ENCODE measurements at places on chromosomes 3 and 15.

- DNase-seq: no peak
Measured at GRCh38 chr3:27201492-27201891, 167.7 kb downstream of the NEK10 start.

DNA sequence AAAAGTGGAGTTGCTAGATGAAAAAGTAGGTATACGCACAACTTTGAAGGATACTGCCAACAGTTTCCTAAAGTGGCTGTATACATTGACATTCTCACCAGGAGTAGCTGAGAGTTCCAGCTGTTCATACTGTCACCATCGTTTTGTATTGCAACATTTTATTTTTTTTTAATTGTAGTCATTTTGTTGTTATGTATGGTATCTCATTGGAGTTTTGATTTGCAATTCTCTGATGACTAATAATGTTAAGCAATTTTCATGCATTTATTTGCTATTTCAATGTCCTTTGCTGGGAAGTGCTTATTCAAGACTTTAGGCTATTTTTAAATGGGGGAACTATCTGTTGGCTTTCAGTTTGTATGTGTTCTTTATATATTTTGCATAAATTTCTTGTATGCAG lies 185.1 kb upstream of the TGFBR2 start:
- no peak for DNase-seq

DNA sequence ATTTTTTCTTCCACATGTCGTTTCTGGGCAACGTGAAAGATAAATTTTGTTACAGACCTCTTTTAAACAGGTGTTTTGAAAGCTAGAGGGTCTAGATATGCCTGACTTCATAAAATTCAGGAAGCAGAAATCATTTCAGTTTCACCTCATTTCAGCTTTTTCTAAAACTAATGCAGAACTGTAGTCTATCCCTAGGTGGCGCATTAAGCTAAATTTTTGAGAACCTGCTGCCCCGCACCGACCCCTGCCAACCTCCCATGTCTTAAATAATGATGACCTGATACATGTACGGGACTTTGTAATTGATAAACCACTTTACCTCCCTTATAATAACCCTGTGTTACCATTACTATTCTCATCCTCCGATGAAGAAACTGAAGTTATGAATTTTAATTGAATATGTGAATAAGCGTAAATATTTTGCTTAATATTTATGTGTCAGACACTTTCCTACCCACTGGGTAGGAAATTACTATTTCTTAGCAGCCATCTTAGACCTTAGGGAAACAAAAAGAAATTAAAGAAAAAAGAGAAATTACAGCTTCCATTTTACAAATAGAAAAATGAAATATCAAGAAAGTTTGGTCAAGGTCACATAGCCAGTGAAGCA lies 78.7 kb upstream of the GCNT3 start:
- peak; percentile 10 for DNase-seq

DNA sequence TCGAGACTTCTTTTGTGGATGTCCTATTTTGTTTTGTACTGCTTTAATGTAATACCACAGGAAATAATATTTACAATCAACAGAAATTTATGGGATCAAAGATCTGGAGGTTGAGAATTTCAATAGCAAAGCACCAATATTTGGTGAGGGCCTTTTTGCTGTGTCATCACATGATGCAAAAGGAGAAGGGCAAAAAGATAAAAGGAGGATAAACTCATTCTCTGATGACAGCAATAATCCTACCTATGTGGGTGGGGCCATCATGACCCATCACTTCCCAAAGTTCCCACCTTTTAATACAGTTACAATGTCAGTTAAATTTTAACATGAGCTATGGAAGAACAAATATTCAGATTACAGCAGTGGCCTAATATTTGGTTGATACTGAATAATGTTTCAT lies 832.9 kb downstream of the OTOL1 start:
- DNase-seq: no peak

GRCh38 chr15:100934726-100935125 lies 15.6 kb downstream of the LRRK1 start:
- DNase-seq: no peak

DNA sequence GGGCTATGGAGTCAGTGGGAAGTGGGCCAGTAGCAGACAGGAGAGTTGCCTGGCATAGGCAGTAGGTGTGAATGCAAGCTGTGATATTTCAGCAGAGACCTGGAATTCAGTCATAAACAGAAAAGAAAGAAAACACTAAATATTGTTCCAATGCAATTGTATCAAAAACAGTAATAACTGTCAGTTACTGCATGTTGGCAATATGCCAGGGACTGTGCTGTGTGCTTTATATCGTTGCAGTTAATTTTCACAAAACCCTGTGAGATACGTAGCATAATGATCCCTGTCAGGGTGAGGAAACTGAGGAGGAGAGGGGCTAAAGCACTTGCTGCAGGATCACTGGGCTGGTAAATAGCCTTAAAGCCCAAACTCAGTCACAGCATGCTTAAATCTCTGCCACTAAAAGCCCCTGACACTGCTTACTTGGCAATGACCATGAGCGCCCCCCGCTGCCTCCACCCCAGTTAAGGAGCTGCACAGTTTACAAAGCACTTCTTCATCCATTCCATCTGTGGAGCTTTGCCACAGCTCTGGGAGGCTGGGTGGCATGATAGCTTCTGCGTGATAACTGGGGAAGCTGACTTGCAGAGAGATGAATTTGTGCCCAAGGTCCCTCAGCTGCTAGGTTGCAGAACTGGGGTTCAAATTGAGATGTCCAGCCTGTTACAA lies 3.9 kb downstream of the SLC6A1 start:
- no peak for DNase-seq

GRCh38 chr3:71517271-71517791 lies 66.2 kb downstream of the FOXP1 start:
- DNase-seq: no peak

GRCh38 chr3:46574881-46575576 lies 8.9 kb upstream of the LRRC2 start:
- DNase-seq: no peak

- peak; percentile 96 for DNase-seq
Measured at GRCh38 chr3:72123908-72124441, 339.0 kb upstream of the PROK2 start.

GRCh38 chr3:23288286-23288685 lies 85.2 kb downstream of the UBE2E2 start:
- DNase-seq: no peak

DNA sequence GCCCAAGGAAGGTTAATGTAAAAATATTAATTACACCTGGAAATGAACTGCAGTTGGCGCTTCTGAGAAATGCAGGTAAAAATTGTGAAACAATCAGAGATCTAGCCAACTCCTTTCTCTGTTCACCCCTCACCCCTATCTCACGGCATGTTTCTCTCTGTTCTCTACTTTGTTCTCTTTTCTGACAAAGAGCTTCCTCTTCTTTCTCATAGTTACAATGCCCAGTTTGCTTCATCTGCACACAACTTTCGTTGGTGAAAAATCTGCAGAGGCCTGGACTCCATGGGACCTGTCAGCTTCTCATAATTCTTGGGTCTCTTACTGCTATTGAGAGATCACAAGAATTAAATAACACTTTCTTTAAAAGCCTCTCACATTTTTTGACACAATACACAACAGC lies 212.9 kb upstream of the LRRN1 start:
- DNase-seq: no peak

- no peak for DNase-seq
Measured at GRCh38 chr3:31804251-31805051, 176.6 kb downstream of the OSBPL10 start.

GRCh38 chr15:75153565-75154276 lies 48.0 kb upstream of the C15orf39 start:
- no peak for DNase-seq

DNA sequence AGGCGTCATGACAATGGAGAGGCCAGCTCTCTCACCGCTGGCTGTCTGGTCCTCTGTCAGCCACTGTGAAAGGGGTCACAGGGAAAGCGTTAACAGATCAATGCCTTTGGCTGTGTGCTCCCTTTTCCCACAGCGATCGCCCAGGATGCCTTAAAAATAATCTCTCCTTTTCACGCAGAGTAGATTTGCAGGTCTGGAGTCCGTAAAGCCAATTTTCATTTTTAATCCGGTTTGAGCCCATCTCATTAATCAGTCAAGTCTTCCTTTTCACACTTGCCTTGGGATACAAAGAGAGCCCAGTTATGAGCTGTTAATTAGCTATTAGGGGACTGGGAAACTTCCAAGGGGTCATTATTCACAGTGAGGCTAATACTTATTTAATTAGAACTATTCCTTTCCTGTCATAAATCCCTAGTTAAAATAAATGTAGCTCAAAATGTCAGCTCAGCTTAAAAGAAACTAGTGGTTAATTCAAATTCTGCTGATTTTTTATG lies 104.3 kb upstream of the RASGRP1 start:
- DNase-seq: no peak

GRCh38 chr3:143479727-143480126 lies 360.2 kb downstream of the CHST2 start:
- DNase-seq: no peak

GRCh38 chr3:183188895-183189462 lies 26.4 kb upstream of the LAMP3 start:
- no peak for DNase-seq

DNA sequence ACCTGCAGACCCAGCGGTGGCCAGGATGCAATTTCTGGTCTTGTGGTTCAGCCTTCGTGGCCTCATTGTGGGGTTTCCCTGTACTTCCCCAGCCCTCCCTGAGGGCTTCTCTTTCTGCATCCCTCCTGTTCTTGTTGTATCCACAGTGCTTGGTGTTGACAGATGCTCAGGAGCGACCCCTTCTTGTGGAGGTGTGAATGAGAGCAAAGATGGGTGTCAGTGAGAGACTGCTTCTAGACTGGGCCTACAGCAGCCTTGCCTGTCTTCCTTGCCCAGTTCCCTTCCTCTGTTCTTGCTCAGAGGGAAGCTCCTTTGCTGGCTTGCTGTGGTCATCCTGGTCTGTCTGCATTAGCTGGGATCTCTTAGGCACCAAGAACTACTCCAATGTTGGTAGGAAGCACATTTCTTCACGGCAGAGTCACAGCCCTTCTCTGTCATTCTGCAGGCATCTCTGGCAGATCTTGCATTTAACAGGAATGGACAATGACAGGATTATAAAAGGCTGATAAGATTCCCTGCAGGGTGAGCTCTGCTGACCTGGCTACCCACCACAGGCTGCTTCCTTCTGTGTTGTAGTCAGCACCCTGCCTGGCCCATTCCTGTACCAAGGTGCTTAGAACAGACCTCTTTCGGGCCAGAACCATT lies 317.8 kb upstream of the C2CD4B start:
- peak; percentile 22 for DNase-seq

- no peak for DNase-seq
Measured at GRCh38 chr3:155745795-155746550, 1.1 kb upstream of the PLCH1 start.
